Small intestine (tissue), 16 donors: ENCODE measurements at places on chromosomes 1 and 21.

DNA sequence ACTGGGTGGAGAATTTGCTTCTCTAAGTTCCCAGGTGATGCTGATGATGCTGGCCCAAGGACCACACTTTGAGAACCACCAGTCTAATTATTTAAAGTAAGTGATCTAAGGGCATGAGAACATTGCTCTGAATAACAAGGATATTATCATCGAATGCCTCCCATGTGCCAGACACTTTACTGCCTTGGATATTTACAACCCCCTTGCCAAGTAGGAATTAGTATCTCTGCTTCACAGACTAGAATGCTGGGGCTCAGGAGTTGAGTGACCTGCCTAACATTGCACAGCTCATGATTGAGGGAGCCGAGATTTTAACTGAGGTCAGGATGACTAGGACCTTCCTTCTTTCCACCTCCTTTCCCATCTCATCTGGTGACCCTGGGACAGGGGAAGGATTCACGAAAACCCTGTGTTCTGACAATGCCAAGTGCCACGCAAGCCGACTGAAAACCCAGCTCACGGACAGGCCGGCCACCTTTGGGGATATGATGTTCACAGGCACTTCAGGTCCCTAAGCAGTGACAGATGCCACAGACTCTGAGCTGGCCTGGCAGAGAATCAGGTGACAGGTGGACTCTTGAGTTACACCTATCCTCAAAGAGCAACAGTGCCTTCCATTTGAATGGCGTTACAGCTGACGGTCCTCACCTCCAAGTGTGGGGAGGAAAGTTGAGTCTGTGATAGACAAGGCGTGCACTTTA, 230.7 kb downstream of the TOMM20 start:
- DNase-seq = no peak

GRCh38 chr1:42133390-42133789, 19.8 kb upstream of the GUCA2B start:
- DNase-seq = no peak

- DNase-seq = no peak
These were observed 106.2 kb downstream of the DHRS3 start for GRCh38 chr1:12511516-12512468.

DNA sequence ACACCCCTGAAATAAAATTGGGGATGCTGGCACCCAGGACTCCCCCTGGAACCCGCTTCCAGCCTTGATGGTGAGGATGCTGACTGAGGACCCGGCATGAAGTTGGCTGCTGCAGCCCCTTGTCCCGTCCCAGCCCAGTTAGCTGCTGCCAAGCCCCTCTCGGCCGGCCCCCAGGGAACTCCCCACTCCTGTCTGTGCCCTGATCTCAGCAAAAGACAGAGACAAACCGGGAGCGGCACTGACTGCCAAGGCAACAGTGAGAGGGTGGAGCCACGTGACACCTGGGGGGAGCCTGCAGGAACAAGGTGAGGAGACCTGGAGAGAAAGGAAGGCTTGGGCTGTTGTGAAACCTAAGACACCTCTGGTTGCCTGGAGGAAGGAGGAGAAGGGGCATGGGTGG, 24.7 kb downstream of the CASZ1 start:
- DNase-seq = peak; percentile 28

DNA sequence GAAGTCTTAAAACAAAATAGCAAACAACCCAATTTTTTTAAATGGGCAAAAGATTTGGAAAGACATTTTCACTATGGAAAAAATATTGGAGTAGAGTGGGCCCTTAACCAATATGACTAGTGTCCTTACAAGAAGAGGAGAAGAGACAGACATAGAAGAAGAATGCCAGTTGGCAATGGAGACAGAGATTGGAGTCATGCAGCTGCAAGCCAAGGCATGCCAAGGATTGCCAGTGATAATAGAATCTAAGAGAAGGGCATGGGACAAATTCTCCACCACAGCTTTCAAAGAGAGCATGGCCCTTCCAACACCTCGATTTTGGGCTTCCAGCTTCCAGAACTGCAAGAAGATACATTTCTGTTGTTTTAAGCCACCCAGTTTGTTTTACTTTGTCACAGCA, 92.7 kb downstream of the RGS2 start:
- no peak for DNase-seq

- no peak for DNase-seq
These were observed 95.4 kb downstream of the AHCTF1 start for GRCh38 chr1:246836209-246836966.

DNA sequence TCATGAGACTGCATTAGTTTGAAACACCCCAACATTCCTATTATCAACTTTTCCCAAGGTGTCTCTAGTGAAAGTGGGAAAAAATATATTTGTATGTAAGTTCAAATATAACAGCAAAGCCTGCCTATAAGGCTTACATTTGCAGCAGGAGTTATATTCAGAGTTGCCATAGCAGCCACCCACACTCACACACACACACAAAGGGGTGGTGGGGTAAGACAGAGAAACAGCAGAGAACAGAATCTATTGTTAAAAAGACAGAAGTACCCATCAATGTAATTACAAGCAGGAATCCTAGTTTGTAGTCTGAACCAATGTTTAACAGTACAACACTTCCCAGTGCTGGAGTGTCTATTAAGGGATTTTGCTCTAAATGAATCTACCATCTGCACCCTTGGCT, 55.0 kb downstream of the PLPPR5 start:
- DNase-seq = no peak
